ENCODE measurements at places on chromosomes 12 and 14. TPM values are rescaled to one million over a fixed set of nuclear protein-coding genes. Genes with fewer than 3 reads are reported as not detected.

Gene AMN
- 2.9 TPM for total RNA-seq

Gene RASAL1
- total RNA-seq: 2.3 TPM

Gene GALC
- total RNA-seq: 28.2 TPM

Gene CSRP2
- not detected for total RNA-seq

Gene GPRC5D
- total RNA-seq: not detected

Gene SLCO1B1
- not detected for total RNA-seq

Gene MGAT4C
- total RNA-seq: not detected

Gene CCDC198
- not detected for total RNA-seq

Gene MRPS35
- total RNA-seq: 31.5 TPM

Gene SLC22A17
- total RNA-seq: 3.4 TPM

Gene PRMT5
- 40.1 TPM for total RNA-seq

Gene PMCH
- total RNA-seq: not detected

DNA sequence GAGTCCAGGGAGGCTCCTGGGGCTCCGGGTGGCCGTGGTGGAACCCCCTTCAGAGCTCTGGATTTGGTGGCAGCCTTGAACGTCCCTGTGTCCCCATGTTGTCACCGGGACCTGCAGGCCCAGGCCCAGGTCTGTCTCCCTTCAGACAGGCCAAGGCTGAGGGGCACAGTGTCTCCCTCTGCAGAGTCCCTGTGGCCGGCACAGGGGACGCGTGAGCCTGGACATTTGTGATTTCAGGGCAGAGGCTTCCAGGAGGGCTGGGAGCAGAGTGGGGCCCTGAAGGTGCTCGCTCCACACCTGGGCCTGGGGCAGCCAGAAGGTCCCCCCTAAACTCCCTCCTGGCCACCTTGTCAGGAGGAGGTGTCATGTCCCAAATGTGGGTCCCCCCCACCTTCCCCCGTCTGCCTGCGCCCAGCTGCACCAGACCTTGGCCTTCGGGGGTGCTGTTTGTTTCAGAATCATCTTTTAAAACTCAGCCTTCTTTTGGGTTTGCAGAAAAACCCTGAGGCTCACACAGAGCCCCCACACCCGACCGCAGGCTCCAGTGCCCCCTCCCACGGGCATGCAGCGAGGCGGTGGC, 47.6 kb downstream of the KIF26A start:
- no peak overlapping the region for H3K4me3 ChIP-seq
- no peaks in the 10 kb centered on the region for H3K36me3 ChIP-seq

GRCh38 chr14:34966413-34966812, 16.4 kb upstream of the SRP54 start:
- peaks cover 19% of the 10 kb centered on the region for H3K36me3 ChIP-seq
- H3K27me3 ChIP-seq: no peaks in the 10 kb centered on the region
- H3K4me3 ChIP-seq: no peak overlapping the region
- no peak for DNase-seq
- peaks cover 3% of the 10 kb centered on the region for H3K4me1 ChIP-seq
- no peak overlapping the region for H3K27ac ChIP-seq

DNA sequence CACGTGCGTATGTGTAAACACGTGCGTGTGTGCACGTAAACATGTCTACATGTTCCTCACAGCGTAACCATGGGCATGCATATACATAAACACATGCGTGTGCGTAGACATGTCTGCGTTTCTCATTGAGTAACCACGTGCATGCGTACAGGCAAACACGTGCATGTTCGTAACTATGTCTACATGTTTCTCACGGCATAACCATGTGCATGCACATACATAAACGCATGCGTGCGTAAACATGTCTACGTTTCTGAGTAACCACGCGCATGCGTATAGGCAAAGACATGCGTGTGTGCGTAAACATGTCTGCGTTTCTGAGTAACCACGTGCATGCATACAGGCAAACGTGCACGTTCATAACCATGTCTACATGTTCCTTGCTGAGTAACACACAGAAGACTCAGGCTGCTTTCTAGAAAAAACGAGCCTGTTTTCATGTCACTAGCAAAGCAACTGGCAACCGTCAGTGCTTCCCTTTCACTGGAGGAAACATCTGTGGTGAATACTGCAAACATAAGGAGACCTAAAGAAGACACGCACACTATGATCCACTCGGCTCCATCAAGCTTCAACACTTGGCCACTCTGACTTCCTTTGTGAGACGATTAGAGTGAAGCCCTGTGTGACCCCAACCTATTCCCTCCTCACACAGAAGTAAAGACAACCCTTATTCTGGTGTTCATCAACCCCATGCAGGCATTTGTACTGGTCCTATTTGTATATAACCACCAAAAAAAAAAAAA, 28.8 kb downstream of the POLE start:
- no peak overlapping the region for H3K4me3 ChIP-seq
- H3K36me3 ChIP-seq: peaks cover 43% of the 10 kb centered on the region
- no peaks in the 10 kb centered on the region for H3K27me3 ChIP-seq
- no peak for DNase-seq
- H3K27ac ChIP-seq: no peak overlapping the region

GRCh38 chr12:93247313-93247991, 130.3 kb upstream of the NUDT4 start:
- no peaks in the 10 kb centered on the region for H3K27me3 ChIP-seq
- DNase-seq: no peak
- H3K27ac ChIP-seq: no peak overlapping the region
- peaks cover 49% of the 10 kb centered on the region for H3K4me1 ChIP-seq
- peaks cover 3% of the 10 kb centered on the region for H3K36me3 ChIP-seq

- peaks cover 14% of the 10 kb centered on the region for H3K36me3 ChIP-seq
- no peaks in the 10 kb centered on the region for H3K4me1 ChIP-seq
- no peaks in the 10 kb centered on the region for H3K27me3 ChIP-seq
- no peak overlapping the region for H3K27ac ChIP-seq
- DNase-seq: no peak
- no peak overlapping the region for H3K4me3 ChIP-seq
Observed at GRCh38 chr14:31441273-31442111, 15.8 kb downstream of the DTD2 start.

- no peaks in the 10 kb centered on the region for H3K36me3 ChIP-seq
- no peak overlapping the region for H3K27ac ChIP-seq
- H3K4me1 ChIP-seq: no peaks in the 10 kb centered on the region
Observed at GRCh38 chr12:108173160-108173559, 44.1 kb downstream of the WSCD2 start.

- H3K36me3 ChIP-seq: peaks cover 14% of the 10 kb centered on the region
- H3K27ac ChIP-seq: peak overlapping the region; percentile 79
- H3K27me3 ChIP-seq: no peaks in the 10 kb centered on the region
- H3K4me1 ChIP-seq: peaks cover 13% of the 10 kb centered on the region
- no peak for DNase-seq
- peak overlapping the region; percentile 75 for H3K4me3 ChIP-seq
Observed at GRCh38 chr12:68772714-68773113, 26.7 kb downstream of the SLC35E3 start.

DNA sequence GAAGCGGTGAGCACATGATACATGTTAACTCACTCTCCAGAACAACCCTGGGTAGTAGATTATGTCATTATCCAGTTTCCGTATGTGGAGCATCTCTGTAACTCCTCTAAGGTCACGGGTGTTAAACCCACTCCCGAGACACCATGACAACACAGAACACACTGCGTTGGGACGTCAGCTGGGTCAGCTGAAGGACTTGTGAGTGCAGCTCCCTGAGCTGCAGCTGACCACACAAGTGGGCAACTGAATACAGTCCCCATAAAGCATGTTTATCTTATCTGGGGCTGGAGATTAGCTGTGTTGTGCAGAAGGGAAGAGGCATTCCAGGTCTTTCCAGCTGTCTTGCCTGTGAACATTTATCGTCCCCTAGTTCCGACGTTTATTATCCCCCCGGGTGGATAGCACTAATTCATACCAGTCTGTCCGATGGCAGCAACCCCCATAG, 211.5 kb downstream of the CHST11 start:
- H3K36me3 ChIP-seq: peaks cover 21% of the 10 kb centered on the region
- no peak for DNase-seq
- H3K27ac ChIP-seq: peak overlapping the region; percentile 22
- no peak overlapping the region for H3K4me3 ChIP-seq
- peaks cover 46% of the 10 kb centered on the region for H3K4me1 ChIP-seq
- no peaks in the 10 kb centered on the region for H3K27me3 ChIP-seq

- H3K27me3 ChIP-seq: no peaks in the 10 kb centered on the region
- peak overlapping the region; percentile 63 for H3K4me3 ChIP-seq
- peaks cover 11% of the 10 kb centered on the region for H3K36me3 ChIP-seq
- H3K27ac ChIP-seq: peak overlapping the region; percentile 62
- H3K4me1 ChIP-seq: peaks cover 16% of the 10 kb centered on the region
- no peak for DNase-seq
Observed at GRCh38 chr14:45249856-45250575, 3.0 kb downstream of the MIS18BP1 start.

DNA sequence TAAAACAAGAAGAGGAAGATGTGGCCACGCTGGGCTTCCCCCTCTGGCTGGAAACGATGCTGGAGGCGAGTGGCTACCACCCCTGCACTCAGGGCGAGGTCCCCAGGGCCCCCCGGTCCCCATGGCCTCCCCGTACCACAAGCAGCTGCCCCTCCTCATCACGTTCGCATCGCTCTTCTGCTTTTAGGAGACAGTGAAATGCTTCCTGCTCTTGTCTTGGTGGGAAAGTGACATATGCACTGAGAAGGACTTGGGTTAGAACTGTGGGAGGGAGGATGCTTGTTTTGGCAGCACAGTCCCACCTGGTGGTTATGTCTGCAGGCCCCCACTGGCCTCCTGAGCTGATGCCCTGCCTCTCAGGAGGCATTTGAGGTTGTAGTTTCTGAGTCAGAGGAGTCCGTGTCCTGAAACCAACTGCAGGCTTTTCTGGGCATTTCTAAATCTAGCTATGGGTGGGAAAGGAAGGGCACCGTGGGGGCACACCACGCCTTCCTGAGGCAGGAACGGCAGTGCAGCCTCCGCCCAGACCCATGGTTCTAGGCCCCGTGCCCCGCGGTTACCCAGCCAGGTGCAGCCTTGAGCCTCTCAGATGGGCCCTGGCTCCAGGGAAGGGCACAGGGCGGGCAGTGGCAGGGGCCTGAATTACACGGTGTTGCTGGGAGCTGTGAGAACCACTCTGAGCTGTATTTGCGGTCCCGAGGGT, 139.3 kb downstream of the ADGRD1 start:
- H3K36me3 ChIP-seq: no peaks in the 10 kb centered on the region
- peak overlapping the region; percentile 53 for H3K4me3 ChIP-seq
- peak; percentile 45 for DNase-seq
- H3K27me3 ChIP-seq: peaks cover 4% of the 10 kb centered on the region
- H3K4me1 ChIP-seq: peaks cover 9% of the 10 kb centered on the region

- no peaks in the 10 kb centered on the region for H3K36me3 ChIP-seq
- no peak for DNase-seq
- H3K4me1 ChIP-seq: no peaks in the 10 kb centered on the region
Observed at GRCh38 chr12:109706747-109707469, 6.7 kb upstream of the FAM222A start.

DNA sequence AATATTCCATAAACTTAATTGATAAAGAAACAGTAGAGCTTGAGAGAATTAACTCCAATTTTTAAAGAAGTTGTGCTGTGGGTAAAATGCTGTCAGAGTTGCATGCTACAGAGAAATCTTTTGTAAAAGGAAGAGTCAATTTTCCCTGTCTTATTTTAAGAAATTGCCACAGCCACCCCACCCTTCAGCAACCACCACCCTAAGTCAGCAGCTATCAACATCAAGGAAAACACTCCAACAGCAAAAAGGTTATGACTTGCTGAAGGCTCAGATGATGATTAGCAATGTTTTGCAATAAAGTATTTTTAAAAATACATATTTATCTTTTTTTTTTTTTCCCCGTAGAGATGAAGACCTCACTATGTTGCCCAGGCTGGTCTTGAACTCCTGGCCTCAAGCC, 6.5 kb upstream of the DRAM1 start:
- no peaks in the 10 kb centered on the region for H3K36me3 ChIP-seq
- peaks cover 4% of the 10 kb centered on the region for H3K27me3 ChIP-seq
- H3K4me3 ChIP-seq: no peak overlapping the region
- peaks cover 2% of the 10 kb centered on the region for H3K4me1 ChIP-seq
- no peak overlapping the region for H3K27ac ChIP-seq
- DNase-seq: no peak

DNA sequence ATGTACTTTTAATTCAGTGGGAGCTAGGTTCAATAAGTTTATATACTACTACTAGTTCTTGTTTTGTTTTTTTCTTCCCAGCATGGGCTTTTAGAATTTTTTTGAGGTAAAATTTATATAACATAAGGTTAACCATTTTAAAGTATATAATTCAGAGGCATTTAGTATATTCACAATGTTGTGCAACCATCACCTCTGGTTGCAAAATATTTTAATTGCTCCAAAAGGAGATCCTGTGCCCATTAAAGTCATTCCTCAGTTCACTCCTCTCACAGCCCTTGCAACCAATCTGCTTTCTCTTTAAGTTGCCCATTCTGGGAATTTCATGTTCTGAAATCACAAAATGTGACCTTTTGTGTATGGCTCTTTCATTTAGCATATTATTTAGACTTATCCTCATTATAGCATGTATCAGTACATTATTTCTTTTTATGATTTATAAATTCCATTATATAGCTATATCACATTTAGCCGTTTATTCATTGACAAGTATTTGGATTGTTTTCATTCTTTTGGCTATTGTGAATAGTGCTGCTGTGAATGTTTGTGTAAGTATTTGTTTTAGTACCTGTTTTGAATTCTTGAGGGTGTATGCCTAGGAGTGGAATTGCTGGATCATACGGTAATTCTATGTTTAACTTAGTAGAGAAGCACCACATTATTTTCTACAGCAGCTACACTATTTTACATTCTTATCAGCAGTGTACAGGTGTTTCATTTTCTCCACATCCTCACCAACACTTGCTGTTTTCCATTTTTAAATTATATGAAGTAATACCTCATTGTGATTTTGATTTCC, 59.1 kb downstream of the ARHGAP5 start:
- H3K4me1 ChIP-seq: no peaks in the 10 kb centered on the region
- H3K4me3 ChIP-seq: no peak overlapping the region
- no peaks in the 10 kb centered on the region for H3K27me3 ChIP-seq
- H3K36me3 ChIP-seq: peaks cover 61% of the 10 kb centered on the region

DNA sequence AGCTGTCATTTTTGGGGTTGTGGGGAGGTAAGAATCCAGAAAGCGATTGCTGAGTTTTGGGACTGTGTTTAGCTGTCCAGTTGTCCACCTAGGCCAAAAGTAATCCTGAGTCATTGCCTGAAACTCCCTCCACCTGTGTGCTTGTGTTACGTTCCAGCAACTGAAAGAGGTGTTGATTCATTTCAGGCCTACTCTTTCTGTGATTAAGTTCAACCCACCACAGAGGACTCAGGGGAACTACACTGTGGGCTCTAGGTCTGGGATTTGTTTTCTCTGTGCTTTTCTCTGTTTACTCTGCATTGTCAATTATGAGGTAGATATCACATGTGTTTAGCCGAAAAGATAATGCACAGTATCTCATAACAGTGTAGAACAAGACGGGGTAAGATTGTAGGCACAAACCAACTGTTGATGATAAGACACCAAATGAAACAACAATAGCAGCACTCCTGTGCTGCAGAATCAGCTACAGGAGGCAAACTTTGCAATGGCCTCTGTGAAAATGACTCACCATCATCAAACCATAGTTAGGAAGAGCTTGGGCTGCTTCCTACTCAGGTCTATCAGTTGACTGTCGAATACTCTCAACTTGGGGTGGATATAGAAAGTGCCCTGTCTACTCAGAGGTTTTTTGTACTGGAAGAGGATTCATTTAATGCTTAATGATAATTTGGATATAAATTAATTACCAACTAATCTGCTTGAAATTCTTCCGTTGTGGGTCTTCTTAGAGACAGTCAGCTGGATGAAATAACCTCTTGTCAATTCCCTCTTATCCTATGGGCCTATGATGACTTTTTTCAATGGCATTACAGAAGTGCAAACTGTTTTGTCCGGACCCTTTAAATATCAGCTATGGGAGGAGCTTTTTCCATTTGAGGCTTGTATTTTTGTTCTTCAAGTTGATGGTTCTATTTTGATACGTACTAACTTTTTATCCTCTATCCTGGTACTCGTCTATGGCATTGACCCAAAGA, 385.9 kb downstream of the BMP4 start:
- H3K4me1 ChIP-seq: no peaks in the 10 kb centered on the region
- no peak overlapping the region for H3K4me3 ChIP-seq
- DNase-seq: no peak

Measured in activated naive CD8-positive, alpha-beta T cell treated with anti-CD3 and anti-CD28 coated beads, Interleukin-2, amount 10 ng/mL, durations not matched to agents 7 days and 5 days (primary cell).